Heart right ventricle (tissue), 16 donors: ENCODE measurements at places on chromosomes 11 and 22. TPM values are rescaled to one million over a fixed set of nuclear protein-coding genes. Genes with fewer than 3 reads are reported as not detected.

DNA sequence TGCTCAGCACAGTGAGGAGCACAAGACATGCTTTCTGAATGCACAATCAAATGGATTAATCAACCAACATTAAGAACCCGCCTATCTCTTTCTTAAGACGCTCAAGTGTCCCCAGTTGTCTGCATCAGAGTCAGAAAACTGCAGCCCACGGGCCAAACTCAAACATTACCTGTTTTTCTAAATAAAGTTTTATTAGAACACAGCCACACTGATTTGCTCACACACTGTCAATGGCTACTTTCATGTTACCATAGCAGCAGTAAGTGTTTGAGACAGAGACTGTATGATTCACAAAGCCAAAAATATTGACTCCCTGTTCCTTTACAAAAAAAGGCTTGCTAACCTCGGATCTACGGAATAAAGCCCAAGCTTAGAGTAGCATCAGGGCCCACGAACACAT, 49.0 kb upstream of the ISX start:
- H3K4me3 ChIP-seq = no peak overlapping the region
- no peaks in the 10 kb centered on the region for H3K36me3 ChIP-seq
- H3K27me3 ChIP-seq = peaks cover 34% of the 10 kb centered on the region
- DNase-seq = no peak
- no peak overlapping the region for H3K27ac ChIP-seq
- no peaks in the 10 kb centered on the region for H3K4me1 ChIP-seq

GRCh38 chr22:20206709-20207215, 55.9 kb upstream of the CCDC188 start:
- no peaks in the 10 kb centered on the region for H3K27me3 ChIP-seq
- DNase-seq = no peak
- H3K4me3 ChIP-seq = peak overlapping the region; percentile 65
- peak overlapping the region; percentile 86 for H3K27ac ChIP-seq
- H3K36me3 ChIP-seq = no peaks in the 10 kb centered on the region

DNA sequence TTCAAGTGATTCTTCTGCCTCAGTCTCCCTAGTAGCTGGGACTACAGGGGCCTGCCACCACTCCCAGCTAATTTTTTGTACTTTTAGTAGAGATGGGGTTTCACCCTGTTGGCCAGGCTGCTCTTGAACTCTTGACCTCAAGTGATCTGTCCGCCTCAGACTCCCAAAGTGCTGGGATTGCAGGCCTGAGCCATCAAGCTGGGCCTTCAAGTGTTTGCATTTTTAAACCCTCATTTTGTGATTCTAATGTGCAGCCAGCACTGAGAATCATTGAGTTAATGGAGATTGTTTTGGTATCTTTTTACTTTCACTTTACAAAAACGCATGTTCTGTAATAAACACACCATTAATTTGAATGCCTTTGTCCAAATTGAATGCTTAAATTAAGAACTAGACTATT, 3.4 kb downstream of the TYR start:
- DNase-seq = no peak
- no peak overlapping the region for H3K27ac ChIP-seq
- H3K36me3 ChIP-seq = no peaks in the 10 kb centered on the region
- no peak overlapping the region for H3K4me3 ChIP-seq
- no peaks in the 10 kb centered on the region for H3K27me3 ChIP-seq

- peaks cover 15% of the 10 kb centered on the region for H3K36me3 ChIP-seq
- no peak overlapping the region for H3K27ac ChIP-seq
- no peak overlapping the region for H3K4me3 ChIP-seq
These were observed 2.3 kb downstream of the CASTOR1 start for GRCh38 chr22:30286813-30287647.

DNA sequence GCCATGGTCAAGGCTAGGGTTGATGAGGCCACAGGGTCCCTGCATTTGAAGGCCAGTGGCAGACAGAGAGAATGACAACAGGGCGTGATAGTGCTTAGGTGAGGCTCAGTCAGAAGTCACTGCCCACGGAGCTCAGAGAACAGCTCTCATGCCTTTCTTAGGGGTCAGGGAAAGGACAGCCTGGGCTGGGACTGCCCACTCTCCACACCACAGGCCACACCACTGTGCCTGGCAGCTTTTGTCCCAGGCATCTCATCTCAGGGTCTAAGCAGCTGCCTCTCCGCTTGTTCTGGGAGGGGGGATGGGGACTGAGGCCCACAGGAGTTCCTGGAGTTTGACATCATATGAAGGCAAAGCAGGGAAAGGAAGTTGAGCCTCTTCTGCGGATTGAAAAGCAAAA, 150.2 kb upstream of the B3GAT1 start:
- no peaks in the 10 kb centered on the region for H3K4me1 ChIP-seq
- no peaks in the 10 kb centered on the region for H3K36me3 ChIP-seq
- no peak overlapping the region for H3K4me3 ChIP-seq
- no peaks in the 10 kb centered on the region for H3K27me3 ChIP-seq
- H3K27ac ChIP-seq = no peak overlapping the region

DNA sequence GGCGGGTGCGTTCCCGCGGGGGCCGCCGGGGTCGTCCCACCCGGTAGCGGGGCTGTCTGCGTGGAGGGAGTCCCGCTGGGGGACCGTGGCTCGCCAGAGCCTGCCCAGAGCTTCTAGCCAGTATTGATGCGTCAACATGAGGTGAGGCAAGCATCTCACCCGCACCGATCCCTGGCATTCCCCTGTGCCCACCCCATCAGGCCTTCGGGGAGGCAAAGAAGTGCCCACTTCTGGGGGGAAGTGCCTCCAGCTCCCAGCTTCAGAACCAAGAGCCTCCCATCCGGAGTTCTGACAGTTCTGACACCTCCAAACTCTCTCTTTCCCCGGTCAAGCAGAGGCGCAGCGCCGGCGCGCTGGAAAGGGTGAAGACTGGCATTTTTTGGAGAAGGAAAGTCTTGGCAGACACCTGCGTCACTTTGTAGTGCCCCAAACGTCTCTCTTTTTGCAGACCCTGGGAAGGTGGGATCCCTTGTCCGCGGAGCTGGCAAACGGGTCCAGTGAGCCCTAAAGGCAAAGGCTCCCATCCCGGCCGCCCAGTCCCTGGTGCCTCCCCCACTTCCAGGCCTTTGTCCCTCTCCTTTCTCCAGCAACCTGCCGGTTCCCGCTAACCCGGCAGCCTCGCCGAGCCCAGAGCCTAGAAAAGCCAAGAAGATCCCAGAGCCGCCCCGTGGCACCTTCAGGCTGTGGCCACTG, 3.2 kb upstream of the PAX6 start:
- no peak overlapping the region for H3K4me3 ChIP-seq
- H3K27ac ChIP-seq = no peak overlapping the region
- H3K36me3 ChIP-seq = no peaks in the 10 kb centered on the region
- peaks cover 100% of the 10 kb centered on the region for H3K27me3 ChIP-seq

DNA sequence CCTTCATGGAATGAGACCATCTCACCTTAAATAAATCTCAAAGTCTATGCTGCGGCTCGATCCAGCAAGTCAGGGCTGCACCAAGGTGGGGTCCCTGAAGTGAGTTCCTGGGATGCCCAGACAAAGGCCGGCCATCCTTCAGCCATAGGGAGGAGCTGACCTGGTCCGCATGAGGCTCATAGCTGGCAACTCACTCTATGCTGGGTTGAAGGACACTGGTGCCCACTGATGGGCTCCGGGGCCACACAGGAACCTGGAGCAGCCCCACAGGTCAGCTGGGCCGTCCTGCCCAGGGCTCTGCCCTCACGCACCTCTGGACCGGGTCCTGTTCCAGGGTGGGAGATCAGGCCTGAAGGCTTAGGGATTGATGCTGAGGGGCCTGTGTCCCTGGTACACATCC, 1339.3 kb downstream of the TBC1D22A start:
- H3K4me3 ChIP-seq = no peak overlapping the region
- no peak overlapping the region for H3K27ac ChIP-seq
- peaks cover 56% of the 10 kb centered on the region for H3K27me3 ChIP-seq

DNA sequence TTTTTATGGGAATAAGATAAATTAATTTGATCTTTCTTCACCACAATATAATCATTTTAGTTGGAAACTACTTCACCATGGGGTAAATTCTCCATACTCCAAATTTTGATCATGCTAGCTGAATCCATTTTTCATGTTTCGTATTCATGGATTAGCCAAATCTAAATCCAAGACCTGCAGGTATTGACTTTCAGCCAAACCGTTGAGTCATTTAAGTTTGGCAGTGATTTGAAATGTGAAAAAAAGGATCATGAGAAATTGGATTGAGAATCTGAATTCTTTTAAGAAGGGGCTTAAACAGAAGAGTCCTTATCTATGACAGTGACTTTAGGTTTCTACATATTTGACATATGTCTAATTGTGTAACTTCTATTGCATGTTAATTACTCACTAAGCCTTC, 5.3 kb downstream of the GAS2 start:
- no peak overlapping the region for H3K27ac ChIP-seq
- no peak overlapping the region for H3K4me3 ChIP-seq
- DNase-seq = no peak
- peaks cover 4% of the 10 kb centered on the region for H3K27me3 ChIP-seq
- H3K36me3 ChIP-seq = no peaks in the 10 kb centered on the region
- H3K4me1 ChIP-seq = peaks cover 15% of the 10 kb centered on the region

- H3K36me3 ChIP-seq = no peaks in the 10 kb centered on the region
- DNase-seq = no peak
- H3K4me3 ChIP-seq = no peak overlapping the region
- H3K27ac ChIP-seq = no peak overlapping the region
These were observed 1310.1 kb upstream of the RAG2 start for GRCh38 chr11:37908219-37908548.

- no peak overlapping the region for H3K4me3 ChIP-seq
- no peaks in the 10 kb centered on the region for H3K27me3 ChIP-seq
- no peaks in the 10 kb centered on the region for H3K36me3 ChIP-seq
- DNase-seq = no peak
- no peak overlapping the region for H3K27ac ChIP-seq
These were observed 303.3 kb downstream of the BRD1 start for GRCh38 chr22:49524362-49524761.

DNA sequence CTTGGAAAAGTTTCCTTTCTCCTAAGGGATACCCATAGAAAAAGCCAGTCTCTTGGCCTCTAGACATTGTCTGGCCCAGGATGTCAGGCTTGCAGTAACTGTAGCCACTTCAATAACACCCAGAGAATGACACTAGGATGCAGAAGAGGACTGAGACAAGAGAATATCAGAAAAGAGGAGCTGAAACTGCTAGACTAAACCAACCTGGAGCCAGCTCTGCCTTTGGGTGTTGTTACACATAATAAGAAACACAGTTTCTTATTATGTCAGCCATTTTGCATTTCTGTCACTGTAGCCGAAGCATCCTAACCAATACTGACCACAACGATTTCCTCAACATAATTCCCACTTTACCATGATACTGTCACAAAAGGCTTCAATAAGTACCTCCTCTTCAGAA, 72.2 kb upstream of the RCN1 start:
- H3K4me1 ChIP-seq = no peaks in the 10 kb centered on the region
- H3K27me3 ChIP-seq = peaks cover 28% of the 10 kb centered on the region
- H3K4me3 ChIP-seq = no peak overlapping the region
- DNase-seq = no peak
- H3K36me3 ChIP-seq = no peaks in the 10 kb centered on the region

GRCh38 chr11:115409691-115410220, 94.5 kb downstream of the CADM1 start:
- H3K27ac ChIP-seq = no peak overlapping the region
- H3K4me1 ChIP-seq = peaks cover 27% of the 10 kb centered on the region
- no peak overlapping the region for H3K4me3 ChIP-seq
- no peak for DNase-seq
- H3K36me3 ChIP-seq = no peaks in the 10 kb centered on the region

- peaks cover 21% of the 10 kb centered on the region for H3K4me1 ChIP-seq
- H3K4me3 ChIP-seq = no peak overlapping the region
- H3K27me3 ChIP-seq = peaks cover 12% of the 10 kb centered on the region
- H3K27ac ChIP-seq = no peak overlapping the region
These were observed 62.4 kb upstream of the IGLL5 start for GRCh38 chr22:22825213-22825593.

DNA sequence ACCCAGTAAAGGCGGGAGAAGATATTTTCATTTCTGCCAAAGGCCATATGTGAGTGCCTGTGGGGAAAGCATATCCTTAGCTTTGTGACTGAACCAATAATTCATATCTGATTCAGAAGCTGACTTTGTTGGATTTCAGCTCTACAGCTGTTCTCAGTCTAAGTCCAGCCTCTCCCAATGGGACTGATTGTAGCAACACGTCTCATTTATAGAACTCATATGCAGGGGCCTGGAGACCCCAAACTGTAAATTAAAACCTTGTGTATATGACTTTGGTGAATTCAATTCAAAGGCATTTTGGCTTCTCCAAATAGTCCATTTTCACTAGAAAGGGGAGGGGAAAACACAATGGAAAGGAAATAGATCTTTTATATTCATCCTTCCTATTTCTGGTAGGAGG, 250.4 kb upstream of the SORL1-AS1 start:
- peaks cover 20% of the 10 kb centered on the region for H3K4me1 ChIP-seq
- H3K36me3 ChIP-seq = no peaks in the 10 kb centered on the region
- H3K4me3 ChIP-seq = no peak overlapping the region
- no peak overlapping the region for H3K27ac ChIP-seq
- DNase-seq = no peak
- no peaks in the 10 kb centered on the region for H3K27me3 ChIP-seq

DNA sequence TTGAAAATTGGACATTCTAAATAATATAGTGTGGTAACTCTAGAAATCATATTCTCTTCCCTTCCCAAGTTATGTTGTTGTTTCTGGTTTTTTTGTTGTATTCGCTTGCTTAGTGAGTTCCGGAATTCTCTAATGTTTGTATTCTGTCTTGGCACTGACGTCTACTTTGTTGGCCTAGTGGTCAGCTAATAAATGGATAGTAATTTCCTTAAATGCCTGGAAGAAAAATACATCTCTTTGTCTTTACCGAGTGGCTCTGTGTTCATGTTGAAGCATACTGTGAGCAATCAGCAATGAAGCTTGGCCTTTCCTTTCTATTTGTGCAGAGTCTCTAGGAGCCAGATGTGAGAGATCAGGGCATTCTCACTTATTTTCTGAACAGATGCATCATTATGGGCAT, 1225.7 kb downstream of the JRKL start:
- no peak overlapping the region for H3K27ac ChIP-seq
- no peaks in the 10 kb centered on the region for H3K4me1 ChIP-seq
- H3K4me3 ChIP-seq = no peak overlapping the region
- H3K36me3 ChIP-seq = no peaks in the 10 kb centered on the region

DNA sequence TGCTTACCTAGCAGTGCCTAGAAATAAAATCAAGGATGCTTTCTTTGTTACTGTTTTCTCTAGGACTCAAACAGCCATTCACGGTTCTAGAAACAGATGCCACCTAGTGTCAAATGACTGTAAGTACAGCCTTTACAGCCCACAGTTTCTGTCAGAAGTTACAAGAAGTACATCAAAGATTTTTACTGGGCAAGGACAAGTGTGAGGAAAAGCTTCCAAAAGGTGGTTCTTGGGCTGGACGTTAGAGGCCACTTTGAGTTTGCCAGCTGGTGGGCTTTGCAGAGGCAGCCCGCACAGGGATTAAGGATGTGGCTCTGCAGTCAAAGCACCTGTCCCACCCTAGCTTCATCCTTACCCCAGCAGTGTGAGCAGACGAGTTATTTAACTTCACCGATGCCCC, 6.9 kb downstream of the KMT5B start:
- H3K4me3 ChIP-seq = no peak overlapping the region
- H3K27me3 ChIP-seq = no peaks in the 10 kb centered on the region
- no peaks in the 10 kb centered on the region for H3K36me3 ChIP-seq

Gene RNF169
- total RNA-seq = 10.6 TPM

Gene PARVG
- total RNA-seq = 16.2 TPM

Gene ZP1
- not detected for total RNA-seq

Gene SULT4A1
- 0.20 TPM for total RNA-seq

Gene GAB4
- total RNA-seq = not detected

Gene TPBGL
- not detected for total RNA-seq

Gene ASCL2
- total RNA-seq = 0.30 TPM

Gene PKNOX2
- total RNA-seq = 4.1 TPM

Gene MOGAT2
- total RNA-seq = 0.25 TPM
